Ovary (tissue), 10 donors: ENCODE measurements at places on chromosomes 5 and 9. TPM values are rescaled to one million over a fixed set of nuclear protein-coding genes. Genes with fewer than 3 reads are reported as not detected.

GRCh38 chr5:156126716-156127115 lies 200.2 kb upstream of the SGCD start:
- no peak overlapping the region for H3K27ac ChIP-seq
- no peaks in the 10 kb centered on the region for H3K4me1 ChIP-seq
- H3K36me3 ChIP-seq = no peaks in the 10 kb centered on the region

DNA sequence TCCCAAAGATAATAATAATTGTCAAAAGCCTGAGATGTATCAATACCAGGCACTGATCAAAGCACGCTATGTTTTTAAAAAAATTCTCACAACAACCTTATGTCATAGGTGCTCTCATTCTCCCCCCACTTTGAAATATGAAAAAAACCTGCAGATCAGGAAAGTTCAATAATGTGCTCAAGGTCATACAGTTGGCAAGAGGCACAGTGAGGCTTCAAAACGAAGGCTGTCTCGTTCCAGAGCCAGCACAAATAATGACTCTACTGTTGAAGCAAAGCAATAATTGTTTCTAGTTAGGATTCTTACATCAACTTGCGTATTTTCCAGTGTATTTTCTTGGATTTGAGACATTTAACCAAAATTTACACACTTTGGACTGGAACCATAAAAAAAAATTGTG lies 88.3 kb downstream of the RAB3C start:
- no peak overlapping the region for H3K4me3 ChIP-seq
- H3K27me3 ChIP-seq = no peaks in the 10 kb centered on the region

DNA sequence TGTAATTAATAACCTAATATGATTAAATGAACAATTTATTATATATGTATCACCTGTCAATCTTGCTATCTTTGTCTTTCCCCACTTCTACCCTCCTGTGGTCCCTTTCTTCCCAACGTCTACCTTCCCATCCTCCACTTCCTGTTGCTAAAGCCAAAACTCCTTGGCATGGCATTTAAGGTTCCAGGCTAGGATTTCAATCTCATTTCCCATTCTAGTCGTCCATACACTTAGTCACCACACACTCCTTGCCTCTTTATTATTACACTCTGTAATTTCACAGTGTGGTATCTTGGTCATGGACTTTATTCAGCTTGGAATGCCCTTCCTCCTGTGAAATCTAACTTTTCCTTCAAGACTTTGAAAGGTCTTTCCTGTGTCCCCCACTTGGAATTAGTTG lies 115.3 kb downstream of the SEMA6A start:
- no peaks in the 10 kb centered on the region for H3K27me3 ChIP-seq
- H3K27ac ChIP-seq = no peak overlapping the region
- no peak for DNase-seq
- peaks cover 2% of the 10 kb centered on the region for H3K4me1 ChIP-seq
- H3K4me3 ChIP-seq = no peak overlapping the region

DNA sequence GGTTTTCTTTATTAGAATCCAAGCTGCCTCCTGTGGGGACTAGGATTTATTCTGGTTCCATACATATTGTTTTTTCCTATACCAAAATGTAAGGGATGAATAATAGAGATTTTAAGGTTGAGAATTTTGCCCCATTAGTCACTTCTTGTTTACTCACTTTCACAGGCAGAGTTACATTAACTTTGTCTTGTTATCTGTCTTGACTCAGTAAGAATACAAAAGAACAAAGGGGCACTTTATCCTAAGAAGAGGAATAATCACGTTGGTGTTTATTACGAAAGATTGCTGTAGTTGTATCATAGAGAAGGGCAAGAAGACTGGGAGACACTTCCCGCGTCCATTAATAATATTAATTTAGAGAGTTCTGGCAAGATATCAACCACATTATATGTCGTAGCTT lies 599.7 kb upstream of the FTMT start:
- H3K4me3 ChIP-seq = no peak overlapping the region
- DNase-seq = no peak
- no peaks in the 10 kb centered on the region for H3K4me1 ChIP-seq
- H3K36me3 ChIP-seq = no peaks in the 10 kb centered on the region
- H3K27me3 ChIP-seq = no peaks in the 10 kb centered on the region

DNA sequence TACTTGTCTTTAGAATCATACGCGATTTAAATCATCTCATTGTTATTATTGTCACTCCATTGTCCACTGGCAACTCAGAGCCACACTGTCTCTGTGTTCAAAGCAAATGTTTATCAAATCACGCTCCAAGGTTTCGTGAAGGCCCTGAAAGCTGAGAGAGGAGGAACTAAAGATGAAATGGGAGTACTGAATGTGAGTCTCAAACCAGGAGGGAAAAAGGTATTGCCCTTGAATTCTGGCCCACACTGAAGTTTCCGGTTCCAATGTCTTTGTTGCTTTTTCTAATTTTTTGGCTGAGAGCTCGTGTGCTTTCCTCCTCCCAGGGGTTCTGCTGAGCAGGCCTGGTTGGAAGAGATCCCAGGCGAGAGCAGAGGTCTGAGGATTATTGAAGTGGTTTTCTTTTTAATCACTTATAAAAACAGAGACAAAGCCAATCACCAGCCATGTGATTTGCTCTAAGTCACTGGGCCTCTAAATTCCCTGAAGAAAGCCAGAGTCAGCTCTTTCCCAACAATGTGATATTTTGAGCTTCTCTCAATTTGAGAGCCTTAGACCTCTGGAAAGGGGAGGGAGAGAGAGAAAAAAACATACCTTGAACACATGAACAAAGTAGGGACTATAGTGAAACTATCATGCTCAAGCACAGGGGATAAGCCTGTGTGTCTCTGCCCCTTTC lies 420.8 kb upstream of the GRAMD2B start:
- H3K27me3 ChIP-seq = no peaks in the 10 kb centered on the region
- peaks cover 9% of the 10 kb centered on the region for H3K4me1 ChIP-seq
- no peaks in the 10 kb centered on the region for H3K36me3 ChIP-seq
- H3K4me3 ChIP-seq = no peak overlapping the region
- H3K27ac ChIP-seq = no peak overlapping the region

GRCh38 chr9:132669319-132669697 lies 475 bp downstream of the DDX31 start:
- peak; percentile 63 for DNase-seq
- no peaks in the 10 kb centered on the region for H3K27me3 ChIP-seq
- H3K27ac ChIP-seq = peak overlapping the region; percentile 98
- H3K4me1 ChIP-seq = peaks cover 5% of the 10 kb centered on the region

- no peaks in the 10 kb centered on the region for H3K27me3 ChIP-seq
- H3K4me3 ChIP-seq = no peak overlapping the region
- H3K27ac ChIP-seq = no peak overlapping the region
- H3K36me3 ChIP-seq = no peaks in the 10 kb centered on the region
- H3K4me1 ChIP-seq = no peaks in the 10 kb centered on the region
- no peak for DNase-seq
Observed at GRCh38 chr5:82855893-82856550, 221.2 kb downstream of the TMEM167A start.

GRCh38 chr9:127742435-127743088 lies 7.5 kb upstream of the TOR2A start:
- H3K27ac ChIP-seq = no peak overlapping the region
- peak; percentile 74 for DNase-seq

- no peaks in the 10 kb centered on the region for H3K27me3 ChIP-seq
- DNase-seq = no peak
- H3K27ac ChIP-seq = no peak overlapping the region
- no peaks in the 10 kb centered on the region for H3K36me3 ChIP-seq
- H3K4me3 ChIP-seq = no peak overlapping the region
Observed at GRCh38 chr5:138305797-138306196, 25.8 kb downstream of the CDC25C start.

- H3K27me3 ChIP-seq = no peaks in the 10 kb centered on the region
- no peak for DNase-seq
- H3K36me3 ChIP-seq = no peaks in the 10 kb centered on the region
Observed at GRCh38 chr5:14413331-14413750, 168.3 kb upstream of the OTULINL start.

- H3K27me3 ChIP-seq = no peaks in the 10 kb centered on the region
- H3K27ac ChIP-seq = no peak overlapping the region
- no peaks in the 10 kb centered on the region for H3K36me3 ChIP-seq
- H3K4me3 ChIP-seq = no peak overlapping the region
- no peak for DNase-seq
- H3K4me1 ChIP-seq = peaks cover 10% of the 10 kb centered on the region
Observed at GRCh38 chr5:172956936-172957335, 2.3 kb upstream of the RPL26L1 start.

DNA sequence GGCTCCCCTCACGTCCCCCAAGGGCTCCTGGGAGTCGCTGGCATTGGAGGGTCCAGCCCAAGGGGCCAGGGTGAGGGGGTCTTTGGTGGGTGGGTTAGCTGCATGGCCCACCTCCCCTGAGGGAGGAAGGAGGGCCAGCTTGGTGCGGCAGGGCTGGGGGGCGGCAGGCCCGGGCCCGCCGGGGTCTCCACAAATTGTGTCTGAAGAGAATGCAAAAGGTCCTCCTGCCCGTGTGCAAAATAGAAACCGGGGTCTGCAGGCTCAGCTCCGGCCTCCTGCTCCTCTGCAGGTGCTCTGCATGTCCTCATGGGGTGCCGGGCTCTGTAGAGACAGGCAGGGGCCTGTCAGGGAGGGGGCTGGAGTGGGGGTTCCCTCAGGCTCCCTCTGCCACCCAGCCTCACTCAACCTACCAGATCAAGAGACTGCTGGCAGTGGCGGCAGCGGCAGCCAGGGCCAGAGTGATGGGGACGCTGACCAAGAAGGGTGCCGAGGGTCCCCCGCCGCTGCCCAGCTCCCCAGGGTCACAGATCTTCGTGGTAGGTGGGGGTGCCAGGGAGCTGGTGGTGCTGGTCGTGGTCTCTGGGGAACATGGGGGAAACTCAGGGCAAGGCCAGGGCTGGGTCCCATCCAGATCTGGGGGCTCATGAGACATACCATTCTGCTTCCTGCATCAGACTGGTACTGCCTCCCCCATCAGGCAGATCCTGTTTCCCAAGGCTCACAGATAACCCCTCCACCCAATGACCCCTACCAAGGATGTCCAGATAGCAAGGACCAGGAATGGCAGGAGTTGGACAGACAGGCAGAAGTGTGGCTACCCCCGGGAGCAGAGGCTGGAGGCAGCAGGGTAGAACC lies 29.2 kb upstream of the ENHO start:
- no peaks in the 10 kb centered on the region for H3K36me3 ChIP-seq
- no peak overlapping the region for H3K4me3 ChIP-seq
- DNase-seq = no peak
- no peaks in the 10 kb centered on the region for H3K27me3 ChIP-seq
- no peaks in the 10 kb centered on the region for H3K4me1 ChIP-seq

DNA sequence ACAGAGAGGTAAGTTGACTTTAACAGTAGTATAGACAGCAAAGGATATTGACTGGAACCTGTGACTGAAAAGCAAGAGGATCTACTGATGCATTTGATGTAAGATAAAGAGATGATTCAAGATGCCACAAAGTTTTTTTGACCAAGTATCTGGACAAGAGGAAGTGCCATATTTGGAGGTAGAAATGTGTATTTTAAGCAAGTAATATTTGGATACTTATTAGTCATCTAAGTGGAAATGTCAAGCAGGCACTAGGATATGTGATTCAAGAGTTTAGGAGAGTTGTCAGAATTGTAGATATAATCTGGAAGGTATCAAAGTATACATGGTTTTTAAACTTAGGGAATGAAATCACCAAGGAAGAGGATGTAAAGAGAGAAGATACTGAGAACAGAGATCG lies 686.1 kb upstream of the CHD1 start:
- no peak overlapping the region for H3K27ac ChIP-seq
- H3K4me1 ChIP-seq = no peaks in the 10 kb centered on the region
- no peak overlapping the region for H3K4me3 ChIP-seq
- no peaks in the 10 kb centered on the region for H3K36me3 ChIP-seq
- no peak for DNase-seq

DNA sequence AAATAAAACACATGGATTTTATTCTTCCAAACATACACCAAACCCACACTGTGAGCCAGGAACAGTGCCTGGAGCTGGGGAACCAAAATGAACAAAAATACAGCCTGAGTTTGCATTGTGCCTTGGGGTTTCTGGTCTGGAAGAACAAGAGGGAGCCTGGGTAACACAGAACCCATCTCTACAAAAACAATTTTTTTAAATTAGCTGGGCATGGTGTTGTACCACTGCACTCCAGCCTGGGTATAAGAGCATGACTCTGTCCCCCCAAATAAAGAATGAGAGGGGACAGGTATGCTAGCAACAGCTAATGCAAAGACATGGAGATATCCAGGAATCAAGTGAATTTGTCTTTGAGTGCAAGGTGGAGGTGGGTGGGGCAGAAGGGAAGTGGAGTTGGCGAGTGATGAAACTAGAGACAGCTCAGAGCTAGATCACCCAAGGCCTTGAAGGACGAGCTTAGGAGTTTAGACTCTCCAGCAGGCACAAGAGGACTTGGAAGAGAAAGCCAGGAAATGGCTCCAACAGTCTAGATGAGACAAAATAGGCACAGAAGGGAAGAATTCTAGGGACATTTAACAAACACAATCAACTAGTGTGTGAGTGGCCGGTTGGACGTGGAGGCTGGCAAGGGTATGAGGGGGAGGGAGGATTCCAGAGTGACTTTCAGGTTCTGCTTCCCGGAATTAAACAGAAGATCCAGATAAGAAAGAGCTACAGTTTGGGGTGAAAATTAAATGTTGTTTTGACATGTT lies 47.4 kb downstream of the FNBP1 start:
- H3K4me3 ChIP-seq = no peak overlapping the region
- no peak overlapping the region for H3K27ac ChIP-seq

- H3K36me3 ChIP-seq = no peaks in the 10 kb centered on the region
- DNase-seq = no peak
- H3K27me3 ChIP-seq = no peaks in the 10 kb centered on the region
- H3K27ac ChIP-seq = no peak overlapping the region
Observed at GRCh38 chr5:178308541-178309092, 76.0 kb upstream of the PHYKPL start.

DNA sequence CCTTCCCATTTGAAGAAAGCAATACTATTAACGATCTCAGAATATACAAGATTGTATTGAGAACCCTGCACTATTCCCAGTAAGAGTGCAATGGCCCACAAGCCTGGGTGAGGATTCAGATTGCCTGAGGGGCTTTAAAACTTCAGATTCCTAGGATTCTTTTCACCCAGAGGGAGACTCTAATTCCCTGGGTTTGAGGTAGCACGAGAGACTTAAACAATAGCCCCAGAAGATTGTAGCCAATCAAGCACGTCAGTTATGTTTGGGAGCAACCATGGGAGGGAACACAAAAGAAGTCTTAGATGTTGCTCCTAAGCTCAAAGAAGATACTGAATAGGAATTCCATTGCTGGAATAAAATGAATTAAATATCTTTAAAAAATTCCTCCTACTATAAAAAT lies 17.9 kb downstream of the MRPS27 start:
- no peak overlapping the region for H3K4me3 ChIP-seq
- no peak overlapping the region for H3K27ac ChIP-seq
- H3K27me3 ChIP-seq = no peaks in the 10 kb centered on the region
- H3K4me1 ChIP-seq = peaks cover 3% of the 10 kb centered on the region
- DNase-seq = no peak
- no peaks in the 10 kb centered on the region for H3K36me3 ChIP-seq

Gene SLC34A1
- not detected for total RNA-seq

Gene CDO1
- 13.7 TPM for total RNA-seq

Gene SH3GL2
- total RNA-seq = 1.1 TPM

Gene SOX30
- total RNA-seq = 0.11 TPM

Gene QRFP
- not detected for total RNA-seq
